ENCODE measurements at places on chromosomes 2 and 18.

- no peak for DNase-seq
These were observed 480.8 kb upstream of the KLHL29 start for GRCh38 chr2:22904126-22904684.

GRCh38 chr2:95001051-95001562 is 24.4 kb upstream of the MAL start:
- DNase-seq: no peak

- DNase-seq: no peak
These were observed 75.3 kb upstream of the STPG4 start for GRCh38 chr2:47230418-47230817.

GRCh38 chr2:72111061-72111460 is 36.6 kb downstream of the CYP26B1 start:
- no peak for DNase-seq

DNA sequence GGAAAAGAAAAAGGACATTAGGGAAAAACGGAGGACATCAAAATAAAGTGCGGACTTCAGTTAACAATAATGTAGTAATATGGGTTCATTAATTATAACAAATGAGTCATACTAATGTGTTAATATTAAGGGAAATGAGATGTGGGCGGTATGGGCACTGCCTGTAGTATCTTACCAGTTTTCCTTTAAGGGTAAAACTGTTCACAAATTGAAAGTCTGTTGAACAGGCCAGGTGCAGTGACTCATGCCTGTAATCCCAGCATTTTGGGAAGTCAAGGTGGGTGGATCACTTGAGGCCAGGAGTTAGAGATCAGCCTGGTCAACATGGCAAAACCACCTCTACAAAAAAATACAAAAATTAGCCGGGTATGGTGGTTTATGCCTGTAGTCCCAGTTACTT is 56.8 kb upstream of the PMAIP1 start:
- no peak for DNase-seq

- no peak for DNase-seq
These were observed 29.5 kb upstream of the ITGB6 start for GRCh38 chr2:160229591-160229990.

GRCh38 chr2:114543236-114543766 is 100.9 kb downstream of the DPP10 start:
- peak; percentile 64 for DNase-seq

- no peak for DNase-seq
These were observed 18.8 kb downstream of the SP100 start for GRCh38 chr2:230434677-230435324.

DNA sequence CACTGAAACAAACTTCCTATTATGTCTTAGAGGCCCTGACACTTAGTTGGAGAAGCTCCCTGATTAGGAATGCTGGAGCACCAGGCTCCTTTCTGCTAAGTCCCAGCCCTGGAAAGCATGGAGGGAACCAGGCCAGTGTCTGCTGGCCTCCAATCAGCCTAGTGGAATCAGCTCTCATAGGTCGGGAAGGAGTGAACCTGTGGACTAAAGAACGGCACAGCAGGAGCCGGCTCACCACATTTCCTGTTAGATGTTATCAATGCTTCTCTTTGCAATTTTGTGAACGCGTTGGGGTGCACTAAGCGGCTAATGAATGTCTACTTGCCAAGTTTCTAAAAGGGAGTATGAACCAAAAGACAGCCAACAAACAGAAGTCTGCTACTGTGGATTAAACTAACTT is 296.6 kb downstream of the NAPG start:
- DNase-seq: no peak

Measured in renal cortex interstitium (tissue), 15 donors.